ENCODE measurements at places on chromosomes 6 and 20. TPM values are rescaled to one million over a fixed set of nuclear protein-coding genes. Genes with fewer than 3 reads are reported as not detected.

DNA sequence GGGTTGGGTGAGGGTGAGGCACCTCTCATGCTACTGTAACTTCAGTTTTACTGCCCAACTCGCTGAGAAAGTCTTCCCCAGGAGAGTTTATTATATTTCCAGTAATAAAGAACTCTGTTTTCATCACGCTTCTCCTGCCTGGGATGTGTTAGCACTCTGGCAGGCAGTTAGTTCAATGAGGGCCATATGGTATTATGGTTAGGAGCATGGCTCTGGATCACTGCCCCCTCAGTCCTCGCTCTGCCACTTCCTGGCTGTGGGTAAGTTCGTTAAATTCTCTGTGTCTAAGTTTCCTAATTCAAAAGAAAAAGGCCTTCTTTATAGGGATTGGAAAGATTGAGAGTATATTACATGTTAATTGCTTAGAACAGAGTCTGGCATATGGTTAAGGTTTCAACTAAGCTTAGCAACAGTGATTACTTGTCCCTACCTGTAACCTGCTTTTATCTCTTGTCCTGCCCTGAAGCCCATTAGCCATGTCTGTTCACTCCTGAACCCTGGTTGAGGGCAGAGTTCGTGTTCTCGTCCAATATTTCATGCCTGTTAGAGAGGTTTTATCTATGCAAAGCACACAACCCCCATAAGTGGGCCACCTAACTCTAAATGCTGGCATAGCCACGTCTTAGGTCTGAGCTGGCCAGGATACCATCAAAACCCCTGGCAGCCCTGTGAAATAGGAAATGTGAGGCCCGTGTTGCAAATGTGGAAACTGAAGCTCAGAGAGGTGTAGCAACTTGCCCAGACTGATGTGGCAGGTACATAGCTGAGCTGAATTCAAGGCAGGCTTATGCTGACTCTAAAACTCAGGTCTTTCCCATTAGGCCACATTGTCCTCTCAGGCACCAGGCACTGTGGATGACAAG, 342.5 kb upstream of the JARID2 start:
- no peak for DNase-seq

GRCh38 chr20:5689463-5689862, 60.7 kb upstream of the SHLD1 start:
- DNase-seq = no peak

GRCh38 chr6:133512410-133513016, 271.4 kb downstream of the EYA4 start:
- DNase-seq = peak; percentile 75

DNA sequence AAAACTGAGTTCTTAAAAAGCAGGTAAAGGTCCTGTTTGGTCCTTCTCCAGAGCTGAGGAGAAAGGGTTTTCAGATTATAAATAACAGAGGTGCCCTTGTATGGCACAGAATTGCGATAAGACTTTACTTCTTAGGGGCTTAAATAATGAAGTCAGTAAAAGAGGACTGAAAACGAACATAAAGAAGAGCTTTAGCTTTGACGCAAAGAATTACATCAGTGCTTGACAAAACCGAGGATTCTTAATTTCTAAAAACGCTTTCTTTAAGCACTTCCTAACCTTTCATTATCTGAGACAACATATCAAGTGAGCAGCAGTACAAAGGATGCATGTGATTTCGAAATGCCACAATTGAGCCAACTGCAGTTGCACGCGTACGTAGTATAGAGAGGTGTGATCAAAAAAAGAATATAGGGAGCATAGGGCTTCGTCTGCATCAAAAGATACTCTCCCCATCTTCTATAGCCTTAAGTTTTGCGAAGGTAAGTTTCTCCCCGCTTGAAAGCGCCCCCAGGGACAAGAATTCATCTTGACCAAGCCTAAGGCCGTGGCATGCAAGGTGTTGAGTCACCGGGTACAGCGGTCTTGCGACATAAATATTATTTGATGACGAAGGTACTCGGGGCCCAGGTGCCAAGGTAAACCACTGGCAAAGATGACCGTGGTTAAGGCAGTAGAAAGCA, 778 bp upstream of the LOC128125822 start:
- DNase-seq = no peak

The MAS1 gene
- under 0.01 TPM for total RNA-seq

The PAK5 gene
- total RNA-seq = not detected
